ENCODE measurements at places on chromosomes 3 and 15.

DNA sequence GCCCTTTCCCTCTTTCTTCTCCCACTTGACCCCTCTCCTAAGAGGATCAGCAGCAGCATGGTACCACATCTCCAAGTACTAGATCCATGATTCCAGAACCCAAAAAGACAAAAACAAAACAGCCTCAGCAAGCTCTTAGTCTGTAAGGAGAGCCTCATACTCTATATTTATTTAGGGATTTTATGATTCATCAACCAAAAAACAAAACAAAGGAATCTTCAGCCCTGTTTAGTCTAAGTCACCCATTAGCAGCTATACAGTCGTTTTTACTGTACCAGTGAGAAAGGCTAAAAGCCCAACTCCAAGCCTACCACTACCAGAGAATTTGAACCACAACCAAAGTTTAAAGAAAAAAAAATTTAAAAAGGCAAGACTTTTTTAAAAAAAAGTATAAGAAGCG is 1020.3 kb upstream of the CADM2 start:
- DNase-seq = no peak

DNA sequence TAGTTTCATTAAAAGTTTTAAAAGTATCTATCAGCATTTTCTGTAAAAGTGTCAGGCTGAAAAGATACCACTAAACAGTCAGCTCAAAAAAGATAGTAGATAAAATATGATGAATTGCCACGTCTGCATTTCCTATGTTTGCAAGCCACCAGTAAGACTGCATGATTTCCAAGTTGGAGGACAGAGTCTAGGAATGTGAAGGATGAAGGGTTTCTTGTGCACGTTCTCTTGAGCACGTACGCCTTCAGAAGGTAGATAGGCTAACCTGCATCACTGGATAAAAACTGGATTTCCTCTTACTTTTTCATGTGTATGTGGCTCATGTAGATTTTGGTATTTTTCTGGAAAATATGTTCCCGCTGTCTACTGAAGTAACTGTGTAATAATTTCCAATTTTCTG is 9.9 kb upstream of the SEMA6D start:
- DNase-seq = no peak

GRCh38 chr3:183163563-183163962 is 1.0 kb upstream of the LAMP3 start:
- DNase-seq = no peak

DNA sequence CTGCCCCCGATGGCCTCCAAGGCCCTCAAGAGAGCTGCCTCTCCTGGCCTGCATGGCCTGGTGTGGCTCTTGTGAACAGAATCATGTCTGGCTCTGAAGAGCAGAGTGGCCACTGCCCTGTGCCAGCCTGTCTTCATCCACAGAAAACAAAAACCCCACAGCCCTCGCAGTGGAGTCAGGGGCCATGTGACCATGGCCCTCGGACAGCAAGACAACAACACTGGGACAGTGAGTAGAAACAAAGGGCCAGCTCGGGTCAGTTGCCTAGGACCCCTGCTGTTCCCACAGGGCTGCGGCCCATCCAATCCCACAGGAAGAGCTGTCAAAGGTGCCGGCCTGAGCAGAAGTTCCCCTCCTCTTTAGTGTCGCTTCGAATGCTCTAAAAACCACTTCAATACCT is 72.5 kb downstream of the UMPS start:
- DNase-seq = no peak

DNA sequence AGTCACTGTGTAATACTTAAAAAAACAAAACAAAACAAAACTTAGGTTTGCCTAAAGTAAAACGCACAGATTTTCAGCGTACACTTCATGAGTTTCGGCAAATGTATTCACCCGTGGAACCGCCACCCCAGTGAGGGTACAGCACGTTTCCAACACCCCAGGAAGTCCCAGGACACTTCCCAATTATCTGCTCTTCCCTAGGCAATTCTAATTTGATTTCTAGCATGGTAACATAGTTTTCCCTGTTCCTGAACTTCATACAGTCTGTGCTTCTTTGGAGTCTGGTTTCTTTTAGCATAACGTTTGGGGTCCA is 497 bp upstream of the CLASP2 start:
- DNase-seq = no peak

GRCh38 chr15:97014001-97014400 is 683.5 kb downstream of the NR2F2 start:
- DNase-seq = no peak

GRCh38 chr3:157061265-157061664 is 98.7 kb downstream of the CCNL1 start:
- DNase-seq = no peak

DNA sequence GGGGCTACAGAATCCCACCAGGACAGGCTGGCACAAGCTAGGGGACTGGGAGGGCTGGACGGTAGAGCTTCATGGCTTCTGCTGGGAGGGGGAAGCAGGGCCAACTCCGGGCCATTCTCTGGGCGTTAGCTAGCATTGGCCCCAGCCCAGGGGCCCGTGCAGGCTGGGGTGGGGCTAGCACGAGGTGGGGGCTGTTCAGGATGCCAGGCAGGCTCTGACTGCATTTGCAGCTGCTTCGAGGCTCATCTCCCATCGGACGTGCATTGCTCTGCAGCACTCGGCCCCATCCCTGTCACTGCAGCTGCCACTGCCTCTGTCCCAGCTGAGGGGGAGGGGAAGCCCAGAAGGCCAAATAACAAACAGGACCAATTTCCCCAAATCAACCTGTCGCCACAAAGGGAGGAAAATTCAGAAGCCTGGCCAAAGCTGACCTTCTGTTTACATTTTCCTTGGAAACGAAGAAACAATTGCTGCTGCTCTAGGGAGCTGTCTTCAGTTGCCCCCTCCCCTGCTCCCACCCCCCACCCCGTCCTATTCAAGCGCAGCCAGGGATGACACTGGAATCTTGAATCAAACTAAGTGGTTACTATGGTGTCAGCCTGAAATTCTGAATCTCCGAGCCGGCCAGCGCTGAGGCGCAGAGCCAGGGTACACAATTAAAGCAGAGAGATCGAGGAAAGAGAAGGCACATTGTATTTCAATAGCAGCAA is 138.8 kb upstream of the PRR20G start:
- peak; percentile 31 for DNase-seq

DNA sequence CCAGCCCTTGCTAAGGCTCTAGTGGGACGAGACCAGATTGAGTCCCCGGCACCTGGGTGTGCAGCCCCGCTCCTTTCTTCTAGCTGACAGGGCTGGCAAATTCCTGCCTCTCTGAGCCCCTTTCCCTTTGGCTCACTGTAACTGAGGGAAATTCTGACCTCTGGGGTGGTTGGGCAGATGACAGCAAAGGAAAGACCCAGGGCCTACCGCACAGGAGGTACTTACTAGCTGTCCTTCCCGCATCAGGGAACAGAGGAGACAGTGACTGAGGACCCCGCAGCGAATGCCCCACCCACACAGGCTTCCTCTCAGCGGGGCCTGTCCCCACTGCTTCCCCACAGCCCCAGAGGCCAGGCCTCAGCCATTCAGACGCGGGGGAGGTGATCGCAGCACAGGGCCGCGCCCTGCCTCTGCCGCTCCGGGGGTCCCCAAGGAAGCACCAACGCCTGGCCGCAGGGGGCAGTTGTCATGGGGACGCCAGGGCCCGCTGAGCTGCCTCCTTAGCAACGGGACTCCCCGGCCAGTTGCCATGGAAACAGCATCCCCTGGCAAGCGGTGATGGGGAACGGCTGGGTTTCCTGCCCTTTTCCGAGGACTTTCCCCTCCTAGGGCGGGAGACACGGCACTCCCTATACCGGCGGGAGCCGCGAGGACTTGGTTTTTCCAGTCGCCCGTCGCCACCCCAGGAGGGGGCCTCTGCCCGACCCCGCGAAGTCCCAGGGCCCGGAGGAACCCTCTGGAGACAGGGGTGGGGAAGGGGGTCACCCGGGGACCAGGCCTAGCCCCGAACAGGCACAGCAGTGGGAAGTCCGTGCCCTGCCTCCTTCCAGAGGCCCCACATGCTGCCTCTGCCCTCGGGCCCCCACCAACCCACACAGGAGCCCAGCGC is 50.1 kb downstream of the HCN4 start:
- DNase-seq = peak; percentile 90

DNA sequence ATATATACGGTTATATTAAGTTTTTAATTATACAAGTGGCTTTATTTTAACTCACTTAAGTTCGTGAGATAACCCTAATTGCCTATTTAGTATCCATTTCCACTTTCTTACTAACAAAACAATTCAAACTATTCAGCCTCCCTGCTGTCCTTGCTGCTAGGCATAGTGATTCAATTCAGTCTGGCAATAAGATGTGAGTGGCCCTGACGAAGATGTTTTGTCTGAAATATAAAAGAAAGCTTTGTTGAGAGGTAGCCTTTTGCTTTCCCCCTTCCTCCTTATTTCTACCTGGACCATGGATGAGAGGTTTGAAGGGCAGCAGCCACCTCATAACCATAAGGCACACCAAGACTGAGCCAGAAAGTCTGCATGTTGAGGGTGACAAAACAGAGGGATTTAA is 89.3 kb upstream of the TRIM42 start:
- no peak for DNase-seq

DNA sequence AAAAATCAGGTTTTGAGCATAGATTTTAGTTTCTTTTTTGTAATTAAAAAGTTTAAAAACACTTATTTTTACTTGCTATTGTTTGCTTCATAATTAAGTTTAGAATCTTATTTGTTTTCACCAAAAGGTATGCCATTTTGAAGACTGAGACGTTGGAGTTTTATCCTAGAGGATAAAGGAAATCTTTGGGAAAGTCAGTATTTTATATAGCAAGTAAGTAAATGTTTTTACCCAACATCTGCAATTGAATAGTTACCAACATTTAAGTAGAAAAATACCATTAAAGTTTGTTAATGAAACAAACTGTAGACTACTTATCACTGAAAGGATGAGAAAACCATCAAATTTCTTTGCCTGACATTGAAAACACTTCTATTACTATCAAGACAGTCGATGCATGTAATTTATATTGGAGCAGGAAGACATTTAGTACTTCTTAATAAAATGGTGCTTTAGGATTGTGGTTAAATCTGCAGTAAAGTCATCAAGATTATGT is 14.0 kb upstream of the CHD2 start:
- no peak for DNase-seq

DNA sequence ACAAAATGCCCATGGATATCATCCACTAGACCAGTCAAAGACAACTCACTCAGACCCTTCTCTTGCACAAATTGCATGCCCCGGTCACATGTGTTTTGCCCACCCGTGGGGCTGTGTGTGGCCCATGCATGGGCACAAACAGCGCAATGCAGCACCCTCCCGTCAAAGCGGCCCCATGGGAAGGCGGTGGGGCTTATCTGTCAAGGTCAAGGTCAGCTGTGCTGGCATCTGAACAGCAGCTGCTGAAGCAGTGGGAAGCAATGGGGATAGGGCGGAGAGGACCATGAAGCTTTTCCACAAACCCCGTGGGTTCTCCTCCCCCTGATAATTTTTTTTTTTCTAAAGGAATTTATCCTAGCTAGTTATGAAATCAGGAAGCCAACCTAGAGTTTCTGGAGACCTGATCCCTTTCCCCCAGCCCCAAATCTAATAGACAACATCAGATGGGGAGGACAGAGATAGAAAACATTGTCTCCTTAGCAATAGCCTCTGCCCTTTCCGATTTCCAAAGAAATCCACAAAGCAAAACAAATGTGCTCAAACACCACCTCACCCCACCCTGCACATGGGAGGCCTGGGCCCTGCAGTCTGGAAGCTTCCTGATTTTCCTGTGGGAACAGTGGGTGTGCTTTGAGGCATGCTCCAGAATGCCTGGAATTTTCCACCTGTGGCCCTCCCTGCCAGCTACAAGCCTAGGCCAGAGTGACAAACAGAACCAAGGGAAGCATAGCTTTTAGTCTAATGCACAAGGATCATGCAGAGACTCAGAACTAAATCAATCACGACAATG is 84.4 kb downstream of the BDH1 start:
- DNase-seq = no peak

GRCh38 chr3:10283638-10284037 is 9.1 kb downstream of the GHRL start:
- DNase-seq = no peak

DNA sequence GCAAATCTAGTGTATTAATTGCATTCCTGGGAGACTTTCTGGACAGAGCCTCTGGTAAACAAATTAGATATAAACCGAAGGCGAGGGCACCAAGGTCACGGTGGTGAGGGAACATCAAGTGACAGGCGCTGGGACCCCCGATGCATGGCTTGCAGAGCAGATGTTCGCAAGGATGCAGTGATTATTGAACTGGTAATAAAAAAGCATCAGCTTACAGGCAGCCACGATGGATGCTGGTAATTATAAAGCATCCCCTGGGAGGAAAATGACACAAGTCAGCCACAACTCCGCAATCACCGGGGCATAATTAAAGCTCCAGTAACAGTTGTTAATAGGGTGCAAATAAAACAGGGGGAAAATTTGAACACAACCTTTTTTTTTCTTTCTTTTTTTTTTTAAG is 231.1 kb upstream of the DPH6 start:
- no peak for DNase-seq

DNA sequence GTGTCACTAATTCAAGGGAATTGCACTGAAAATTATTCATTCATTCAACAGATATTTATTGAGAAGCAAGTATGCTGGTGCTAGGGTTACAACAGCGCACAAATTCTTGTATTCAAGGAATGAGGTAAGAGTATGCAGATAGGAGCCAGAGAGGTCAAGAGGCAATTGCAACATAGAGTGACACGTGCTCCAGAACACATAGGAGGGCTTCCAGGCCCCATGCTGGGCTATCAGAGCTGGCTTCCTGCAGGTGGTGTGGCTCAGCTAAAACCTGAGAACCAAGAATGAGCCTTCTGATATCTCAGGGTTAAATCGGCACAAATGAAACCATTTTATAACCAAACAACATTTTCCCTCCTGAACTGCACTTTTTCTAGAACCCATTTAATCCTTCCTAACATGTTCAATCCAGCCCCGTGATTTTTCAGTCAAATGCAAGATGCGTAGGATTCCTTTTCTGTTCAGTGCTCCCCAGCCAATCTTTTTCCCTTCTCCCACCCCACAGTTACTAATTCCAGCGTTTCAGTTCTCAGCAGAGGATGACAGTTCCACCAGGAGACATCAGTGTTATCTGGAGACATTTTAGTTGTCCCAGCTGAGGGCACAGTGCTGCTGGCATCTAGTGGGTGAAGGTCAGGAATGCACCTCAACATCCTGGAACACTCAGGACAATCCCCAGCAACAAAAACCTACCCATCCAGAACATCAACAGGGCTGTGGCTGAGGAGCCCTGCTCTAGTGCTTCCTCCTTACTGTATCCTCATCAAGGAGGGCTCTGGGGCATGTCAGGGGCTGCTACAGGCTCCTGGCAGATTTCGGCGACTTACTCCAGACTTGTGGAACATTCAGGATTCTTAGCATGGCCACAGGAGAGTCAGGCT is 13.1 kb downstream of the CCR5AS start:
- DNase-seq = peak; percentile 78

GRCh38 chr3:121883507-121883906 is 10.7 kb upstream of the SLC15A2 start:
- peak; percentile 11 for DNase-seq

Measured in NCI-H146 (cell line).